ENCODE measurements at places on chromosomes 5 and 9.

- DNase-seq, result no peak
Measured at GRCh38 chr5:169350759-169351240, 49.9 kb upstream of the SLIT3 start.

- no peak for DNase-seq
Measured at GRCh38 chr5:158155811-158156505, 297.0 kb upstream of the CLINT1 start.

DNA sequence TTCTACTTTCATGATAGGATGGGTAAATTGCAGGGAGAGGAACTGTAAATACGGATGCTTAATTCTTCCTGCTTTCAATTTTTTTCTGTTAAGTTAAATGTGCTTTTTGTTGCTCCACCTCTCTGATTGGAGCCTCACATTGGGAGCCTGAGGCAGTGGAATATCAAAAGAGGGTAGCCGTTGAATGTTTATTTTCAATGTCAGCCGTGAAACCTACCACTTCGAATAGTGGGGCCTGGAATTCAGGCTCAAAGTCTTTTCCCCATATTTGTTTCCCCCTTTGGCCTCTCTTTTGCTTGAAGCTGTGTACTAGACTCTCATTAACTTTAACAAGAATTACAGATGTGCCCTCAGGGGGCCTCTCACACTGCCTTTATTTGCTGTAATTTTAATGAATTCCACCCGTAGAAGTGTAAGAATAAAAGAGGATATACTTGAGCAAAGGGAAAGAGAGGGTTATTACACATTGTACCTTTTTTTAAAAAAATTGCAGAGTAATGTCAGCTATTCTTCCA lies 29.0 kb downstream of the PSAT1 start:
- DNase-seq, result no peak

GRCh38 chr9:134325096-134325812 lies 1.0 kb upstream of the RXRA start:
- DNase-seq, result no peak

- DNase-seq, result no peak
Measured at GRCh38 chr5:57277085-57277484, 103.2 kb downstream of the GPBP1 start.

DNA sequence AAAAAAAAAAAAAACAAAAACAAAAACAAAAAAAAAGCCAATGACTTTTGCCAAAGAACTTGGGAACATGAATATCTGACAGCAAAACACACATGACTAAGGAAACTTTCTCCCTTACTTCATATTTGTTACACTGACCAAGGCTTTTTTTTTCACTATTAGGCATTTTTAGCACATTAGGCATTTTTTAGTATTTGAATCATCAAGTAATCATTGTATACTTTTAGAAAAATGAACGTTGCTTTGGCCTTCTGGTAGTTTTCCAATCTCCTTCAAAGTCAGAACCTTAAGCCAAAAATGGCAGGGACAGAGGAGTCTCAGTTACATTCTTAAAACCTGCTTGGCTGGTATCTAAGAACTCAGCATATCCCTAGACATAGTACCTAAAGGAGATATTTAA lies 19.3 kb downstream of the NREP start:
- DNase-seq, result no peak

DNA sequence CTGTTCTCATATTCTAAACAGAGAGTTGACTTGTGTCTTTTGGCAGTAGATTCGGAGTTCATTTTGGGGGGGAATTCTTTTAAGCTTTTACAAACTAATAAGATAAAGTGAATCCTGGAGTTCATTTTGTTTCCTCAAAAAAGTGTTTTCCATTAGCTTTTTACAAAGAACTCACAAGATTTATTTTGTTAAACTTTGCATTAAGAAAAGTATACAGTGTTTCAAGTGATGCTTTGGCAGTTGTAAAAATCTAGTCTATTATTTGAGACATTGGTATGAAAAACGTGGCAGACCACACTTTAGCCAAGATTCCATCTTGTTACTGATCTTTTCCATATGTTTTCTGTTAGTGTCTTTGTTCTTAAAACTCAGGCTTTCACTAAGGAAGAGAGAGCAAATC lies 1.2 kb upstream of the OMD start:
- DNase-seq, result no peak

GRCh38 chr5:170389550-170389892 lies 354 bp upstream of the KCNMB1 start:
- no peak for DNase-seq

- no peak for DNase-seq
Measured at GRCh38 chr5:159678657-159679392, 237.5 kb upstream of the ADRA1B start.
